ENCODE measurements at places on chromosomes 3 and 15.

DNA sequence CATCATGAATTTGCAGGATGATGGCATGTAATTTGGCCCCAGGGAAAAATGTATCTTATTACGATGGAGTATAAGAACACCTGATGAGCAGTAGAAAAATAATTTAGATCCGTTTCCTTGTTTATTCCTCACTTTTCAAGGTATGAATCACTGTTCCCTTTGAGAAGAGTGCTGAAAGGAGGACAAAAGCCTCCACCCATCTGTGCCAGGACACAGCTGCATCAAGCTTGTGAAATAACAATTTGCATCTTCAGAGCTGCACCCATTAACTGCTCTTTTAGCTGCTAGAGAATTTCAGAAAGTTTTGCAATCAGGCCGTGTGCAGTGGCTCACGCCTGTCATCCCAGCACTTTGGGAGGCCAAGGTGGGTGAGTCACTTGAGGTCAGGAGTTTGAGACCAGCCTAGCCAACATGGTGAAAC is 9.6 kb downstream of the CLDND1 start:
- no peak for DNase-seq

DNA sequence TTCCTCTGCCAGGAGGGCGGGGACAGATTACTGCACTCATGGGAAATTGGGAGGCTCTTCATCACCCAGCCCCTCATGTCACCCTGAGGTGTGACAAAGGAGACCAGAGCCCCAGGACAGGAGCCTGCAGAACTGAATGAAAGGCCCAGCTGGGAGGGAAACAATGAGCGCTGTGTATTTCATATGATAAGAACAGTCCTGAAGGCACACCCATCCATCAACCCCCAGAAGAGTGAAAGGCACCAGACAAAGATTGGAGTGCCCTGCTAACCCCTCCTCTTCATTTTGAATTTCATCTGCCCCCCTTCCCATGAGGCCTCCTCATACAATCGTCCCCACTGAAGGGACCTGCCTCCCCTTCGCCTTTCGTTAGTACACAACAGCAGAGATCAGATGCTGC is 160.0 kb upstream of the PRICKLE2 start:
- no peak for DNase-seq

- no peak for DNase-seq
Measured at GRCh38 chr15:65214010-65214409, 2.7 kb upstream of the CILP start.

GRCh38 chr3:50441424-50442217 is 61.8 kb downstream of the CACNA2D2 start:
- DNase-seq, result no peak

DNA sequence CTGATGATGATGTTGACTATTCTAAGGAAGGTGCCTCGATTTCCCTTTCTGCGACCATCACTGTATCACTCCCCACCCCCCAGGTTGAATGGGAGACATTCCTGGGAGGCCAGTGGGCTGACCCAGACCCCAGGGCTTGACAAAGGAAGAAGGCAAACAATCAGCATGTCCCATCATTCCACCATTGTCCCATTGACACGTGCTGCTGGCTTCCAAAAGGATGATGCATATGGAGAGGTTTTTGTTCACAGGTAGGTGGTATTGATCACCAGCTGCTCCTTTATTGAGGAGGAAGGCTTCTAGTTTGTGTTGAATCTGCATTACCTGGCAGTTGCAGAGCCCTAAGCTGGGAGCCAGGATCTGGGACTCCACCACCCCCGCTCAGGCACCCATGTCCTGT is 30.4 kb downstream of the RASGRF1 start:
- DNase-seq, result no peak

DNA sequence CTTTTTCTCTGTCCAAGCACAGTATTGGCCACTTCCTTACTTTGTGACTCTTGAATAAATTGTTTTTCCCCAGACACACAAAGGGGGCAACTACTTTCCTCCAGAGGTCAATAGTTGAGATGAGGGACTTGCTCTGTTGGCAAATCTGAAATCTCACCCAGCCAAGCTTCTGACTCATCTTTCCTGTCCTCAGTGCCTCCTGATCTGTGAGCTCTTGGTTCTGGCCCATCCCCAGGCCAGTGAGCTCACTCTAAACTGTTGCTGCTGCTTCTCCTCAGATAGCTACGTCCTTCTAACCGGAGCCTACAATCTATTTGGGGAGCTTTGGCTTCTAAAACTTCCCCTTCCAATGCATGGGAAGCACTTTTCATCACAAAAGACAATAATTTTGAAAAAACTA is 50.0 kb upstream of the NMD3 start:
- DNase-seq, result no peak

GRCh38 chr15:69087366-69087976 is 73.0 kb upstream of the GLCE start:
- DNase-seq, result no peak

DNA sequence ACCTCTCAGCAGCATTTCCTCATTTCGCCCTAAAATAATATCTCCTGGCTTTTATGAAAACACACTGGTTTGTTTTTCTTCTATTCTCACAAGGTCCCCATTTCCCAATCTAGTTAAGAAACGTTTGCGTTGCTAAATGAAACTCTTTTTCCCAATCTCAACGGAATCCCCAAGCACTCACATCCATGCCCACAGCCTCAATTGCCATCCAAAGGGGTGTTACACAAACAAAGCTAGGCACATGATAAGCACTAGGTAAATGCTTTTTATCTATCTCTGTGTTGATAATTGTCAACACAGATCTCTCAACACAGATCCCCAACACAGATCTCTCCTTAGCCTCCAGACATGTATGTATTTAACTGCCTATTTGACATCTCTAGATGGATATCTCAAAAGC is 35.2 kb upstream of the TF start:
- no peak for DNase-seq

DNA sequence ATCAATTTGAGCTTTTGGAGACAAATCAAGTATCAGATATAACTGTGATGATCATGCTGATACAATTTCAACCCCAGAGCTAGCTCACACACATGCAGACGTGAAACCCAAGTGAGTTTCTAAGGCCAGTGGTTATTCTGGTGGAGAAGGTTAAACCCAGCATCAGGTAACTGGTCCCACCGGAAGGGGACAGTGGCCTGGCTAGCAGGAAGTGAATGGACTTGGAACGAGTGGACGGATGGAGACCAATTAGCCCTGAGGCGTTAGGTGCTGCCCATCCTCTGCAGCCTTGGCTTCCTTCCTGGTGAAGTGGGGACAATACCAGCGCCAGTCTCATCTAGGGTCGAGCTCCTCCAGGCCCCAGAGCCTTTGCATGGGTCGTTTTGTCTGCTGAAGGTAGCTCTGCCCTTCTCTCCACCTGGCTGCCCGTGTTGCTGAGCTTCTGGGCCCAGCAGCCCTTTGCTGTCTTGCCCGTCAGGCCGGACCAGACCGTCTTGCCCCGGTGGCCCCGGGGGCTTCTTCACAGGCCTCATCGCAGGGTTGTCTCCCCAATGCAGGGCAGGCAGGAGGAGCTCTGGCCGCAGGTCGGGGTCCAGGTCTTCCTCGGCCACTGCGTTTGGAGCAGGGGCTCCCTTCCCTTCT is 915 bp upstream of the KCTD6 start:
- DNase-seq, result no peak

- DNase-seq, result no peak
Measured at GRCh38 chr3:50226888-50227389, 9.1 kb upstream of the GNAI2 start.

DNA sequence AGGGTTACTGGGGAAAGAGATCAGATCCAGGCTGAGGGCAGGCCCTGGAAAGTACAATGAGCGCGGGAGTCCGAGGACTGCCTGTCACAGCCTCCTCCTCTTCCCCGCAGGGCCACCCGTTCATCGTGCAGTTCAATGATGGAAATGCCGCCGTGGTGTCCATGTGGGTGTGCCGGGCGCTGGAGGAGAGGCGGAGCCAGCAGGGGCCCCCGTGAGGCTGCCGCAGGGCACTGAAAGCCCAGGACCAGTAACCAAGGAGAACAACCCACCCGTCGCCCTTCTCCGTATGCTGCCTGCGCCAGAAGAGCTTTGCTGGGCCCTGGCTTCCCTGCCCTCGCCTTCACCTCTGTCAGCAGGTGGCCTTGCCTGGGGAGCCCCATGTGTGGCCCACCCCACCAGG is 18.8 kb upstream of the SKOR1 start:
- DNase-seq, result no peak

- DNase-seq, result no peak
Measured at GRCh38 chr15:98935736-98936135, 71.9 kb downstream of the PGPEP1L start.

GRCh38 chr3:186653080-186653707 is 12.6 kb upstream of the HRG start:
- no peak for DNase-seq

- no peak for DNase-seq
Measured at GRCh38 chr15:97036301-97036700, 705.8 kb downstream of the NR2F2 start.

- no peak for DNase-seq
Measured at GRCh38 chr3:170836491-170836890, 33.5 kb downstream of the RPL22L1 start.

DNA sequence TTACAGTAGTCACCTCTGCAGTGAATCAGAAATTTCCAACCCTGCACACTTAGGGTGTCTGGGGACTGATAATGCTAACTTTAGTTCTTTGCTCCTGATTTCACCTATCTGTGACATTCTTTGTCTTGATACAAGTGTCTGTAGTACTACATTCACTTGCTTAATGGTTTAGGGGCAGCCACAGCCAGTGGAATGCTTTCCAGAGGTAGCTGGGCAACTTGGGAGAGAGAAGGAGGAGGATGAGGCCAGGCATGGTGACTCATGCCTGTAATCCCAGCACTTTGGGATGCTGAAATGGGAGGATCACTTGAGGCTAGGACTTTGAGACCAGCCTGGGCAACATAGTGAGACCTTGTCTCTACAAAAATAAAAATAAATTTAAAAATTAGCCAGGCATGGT is 8.5 kb downstream of the BAHD1 start:
- no peak for DNase-seq

- DNase-seq, result no peak
Measured at GRCh38 chr3:64438812-64439211, 213.5 kb upstream of the PRICKLE2 start.

DNA sequence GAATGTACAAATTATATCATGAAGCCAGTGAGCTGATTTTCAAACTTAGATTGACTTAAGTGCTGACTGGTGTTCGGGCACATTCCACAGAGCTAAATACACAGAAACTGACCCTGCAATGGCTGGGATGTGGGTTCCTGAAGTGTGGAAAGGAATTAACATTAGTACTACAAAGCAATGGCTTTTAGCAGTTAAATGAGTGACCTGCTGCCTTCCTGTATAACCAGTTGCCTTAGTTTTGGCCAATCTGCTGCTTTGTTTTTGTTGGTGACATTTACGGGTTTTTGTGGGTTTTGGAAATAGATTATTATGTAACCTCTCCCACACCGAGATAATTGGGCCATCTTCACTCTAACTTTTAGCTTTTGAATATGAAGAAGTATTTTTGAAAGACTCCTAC is 2.4 kb upstream of the SKIC8 start:
- DNase-seq, result no peak

- no peak for DNase-seq
Measured at GRCh38 chr3:36193448-36193847, 186.9 kb upstream of the STAC start.

DNA sequence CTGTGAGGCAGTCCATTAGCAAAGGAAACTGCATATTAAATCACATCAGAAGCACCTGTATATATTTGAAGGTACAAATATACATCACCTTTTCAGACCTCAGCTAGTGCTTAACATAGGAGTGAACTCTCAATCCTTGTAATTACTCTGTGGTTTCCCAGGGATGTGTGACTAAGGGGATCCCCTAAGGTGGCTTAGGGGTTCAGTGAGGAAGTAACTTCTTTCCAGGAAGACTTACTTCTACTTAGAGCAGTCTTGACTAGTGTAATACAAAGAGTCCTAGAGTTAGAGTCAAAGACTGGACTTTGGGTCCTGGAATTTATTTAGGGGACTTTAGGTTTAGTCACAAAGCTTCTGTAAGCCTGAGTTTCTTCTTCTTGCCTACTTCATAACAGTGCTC is 8.7 kb upstream of the SUMF1 start:
- no peak for DNase-seq

- DNase-seq, result no peak
Measured at GRCh38 chr3:105387122-105387751, 20.5 kb downstream of the ALCAM start.

DNA sequence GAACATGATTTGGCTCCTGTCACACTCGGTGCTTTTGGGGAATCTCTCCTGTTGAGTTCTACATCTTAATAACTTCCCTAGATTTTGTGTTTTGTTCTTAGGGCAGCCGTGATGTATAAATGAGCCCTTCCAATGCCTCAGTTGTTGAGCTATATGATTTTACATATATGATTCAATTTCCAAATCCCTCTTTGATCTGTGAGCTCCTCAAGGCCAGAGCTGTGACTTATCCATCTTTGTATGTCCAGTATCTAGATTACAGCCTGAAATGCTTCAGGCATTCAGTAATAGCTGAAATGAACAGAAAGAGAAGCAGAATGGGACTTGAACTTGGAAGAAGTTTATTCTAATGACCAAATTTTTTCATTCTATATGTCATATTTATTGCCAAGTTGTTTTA is 26.6 kb downstream of the CGGBP1 start:
- DNase-seq, result no peak

- DNase-seq, result no peak
Measured at GRCh38 chr15:63565536-63566186, 31.5 kb upstream of the FBXL22 start.

- peak; percentile 69 for DNase-seq
Measured at GRCh38 chr15:45458746-45459403, 63.7 kb downstream of the SLC30A4 start.

DNA sequence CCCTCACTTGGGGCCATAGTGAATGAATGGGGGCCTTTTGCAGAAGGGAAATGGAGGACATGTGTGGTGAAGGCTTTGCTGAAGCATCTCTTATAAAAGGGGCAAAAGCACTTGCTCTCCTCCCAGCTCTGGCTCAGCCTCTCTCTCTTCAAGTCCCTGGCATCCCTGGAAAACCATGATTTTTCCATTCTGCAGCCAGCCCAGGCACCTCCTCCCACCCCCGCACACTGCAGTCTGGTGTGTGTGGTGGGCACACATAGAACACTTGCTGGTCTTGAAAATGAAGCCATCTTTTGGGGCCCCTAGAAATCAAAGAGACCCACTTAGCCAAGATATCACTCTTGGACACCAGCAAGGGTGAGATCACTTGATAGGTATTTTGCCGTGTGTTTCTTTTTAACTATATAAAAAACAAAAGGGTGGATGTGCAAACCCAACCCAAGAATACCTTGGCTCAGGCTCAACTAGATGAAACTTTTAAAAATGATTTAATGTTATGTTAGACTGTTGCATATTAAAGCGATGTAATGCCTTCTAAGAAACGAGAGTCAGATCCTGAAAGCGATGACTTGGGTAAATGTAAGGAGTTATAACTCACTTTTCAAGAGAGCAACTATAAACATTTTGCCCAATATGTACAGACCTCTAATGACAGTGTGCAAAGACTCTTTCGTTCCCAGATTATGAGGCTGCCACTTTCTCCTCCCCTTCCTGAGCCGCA is 16.4 kb upstream of the ALDH1A3 start:
- DNase-seq, result no peak

- no peak for DNase-seq
Measured at GRCh38 chr15:39623529-39623931, 42.7 kb downstream of the THBS1 start.

Data from stimulated activated CD4-positive, alpha-beta T cell treated with anti-CD3 and anti-CD28 coated beads, Interleukin-1b, Interleukin-23, amount 100 ng/mL, for 1 hour (primary cell).